ENCODE measurements at places on chromosomes 5 and 9.

DNA sequence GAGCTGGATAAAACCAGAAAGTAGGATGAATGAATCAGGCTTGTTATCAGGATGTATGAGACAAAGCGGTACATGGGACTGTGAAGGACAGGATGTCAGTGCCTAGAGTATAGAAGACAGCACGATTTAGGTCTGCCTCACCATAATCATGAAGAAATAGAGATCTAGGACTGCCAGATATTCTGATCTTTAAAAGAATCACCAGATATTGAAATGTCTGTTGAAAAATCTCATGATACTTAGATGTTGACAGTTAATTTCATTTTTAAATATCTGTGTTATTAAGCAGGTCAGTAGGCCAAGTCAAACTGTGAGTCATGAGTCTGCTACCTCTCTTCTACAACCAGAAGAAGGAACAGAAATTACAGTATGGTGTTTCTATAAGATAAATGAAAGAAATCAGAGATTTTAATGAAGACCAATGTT lies 65.0 kb downstream of the ST8SIA4 start:
- no peak for DNase-seq

GRCh38 chr5:6321078-6321477 lies 57.3 kb downstream of the MED10 start:
- DNase-seq: no peak

DNA sequence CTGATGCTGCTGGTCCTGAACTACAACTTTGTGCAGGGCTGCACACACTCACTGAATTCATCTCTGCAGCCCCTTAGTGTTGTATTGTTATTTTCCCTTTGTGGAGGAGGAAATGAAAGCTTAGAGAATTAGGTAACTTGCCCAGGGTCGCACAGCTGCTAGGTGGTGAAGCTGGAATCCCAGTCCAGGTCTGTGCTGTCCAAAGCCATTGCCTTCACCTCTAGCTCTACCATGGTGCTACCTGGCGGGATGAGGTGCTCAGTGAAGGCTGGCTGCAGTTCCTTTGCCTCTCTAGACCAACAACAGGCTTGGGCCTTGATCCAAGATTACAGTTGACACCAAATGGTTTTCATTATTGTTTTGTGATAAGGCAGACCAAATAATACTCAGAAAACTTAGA lies 177.8 kb upstream of the PITX1 start:
- DNase-seq: no peak

- DNase-seq: no peak
Measured at GRCh38 chr5:61981886-61982285, 324.1 kb upstream of the KIF2A start.

DNA sequence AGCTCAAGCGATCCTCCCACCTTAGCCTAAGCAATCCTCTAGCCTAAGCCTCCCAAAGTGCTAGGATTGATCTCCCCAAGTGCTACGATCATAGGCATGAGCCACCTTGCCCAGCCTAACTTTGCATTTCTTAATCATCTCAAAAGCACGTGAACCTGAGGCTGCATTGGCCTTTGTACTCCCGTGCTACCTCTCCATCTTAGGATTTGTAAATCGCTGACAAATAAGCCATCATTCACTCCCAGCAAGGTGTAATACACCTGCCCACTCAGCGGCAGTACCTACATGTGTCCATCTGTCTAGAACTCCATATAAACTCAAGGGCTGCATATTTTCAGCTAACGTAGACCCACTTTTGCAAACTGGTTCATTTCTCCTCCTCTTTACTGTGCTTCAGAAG lies 2.8 kb downstream of the ANKH start:
- no peak for DNase-seq

GRCh38 chr9:3855929-3856328 lies 330.1 kb upstream of the RFX3 start:
- no peak for DNase-seq

DNA sequence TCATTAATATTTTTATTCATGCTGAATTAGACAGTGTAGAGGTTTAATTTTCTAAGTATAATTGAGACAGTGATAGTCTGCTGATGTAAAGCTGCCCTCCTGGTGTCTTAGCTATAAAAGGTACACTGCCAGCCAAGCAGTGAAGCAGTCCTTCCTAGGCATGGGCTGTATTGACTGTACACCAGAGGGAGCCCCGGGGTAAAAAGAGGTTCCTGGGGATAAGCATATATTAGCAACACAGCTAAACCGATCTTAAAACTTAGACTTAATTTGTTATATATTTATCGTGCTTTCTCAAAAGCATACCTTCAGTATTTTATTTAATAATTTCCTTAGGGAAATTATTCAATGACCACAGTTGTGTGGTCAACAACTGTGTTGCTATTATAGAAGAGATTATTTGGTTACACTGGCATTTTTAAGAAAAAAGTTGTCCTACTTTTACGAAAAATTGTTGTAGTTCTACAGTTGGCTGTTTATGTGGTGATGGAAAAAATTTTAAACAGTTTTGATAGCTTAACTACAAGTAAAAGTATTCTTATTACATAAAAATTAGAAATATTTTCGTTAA lies 68.8 kb downstream of the ELL2 start:
- peak; percentile 44 for DNase-seq

DNA sequence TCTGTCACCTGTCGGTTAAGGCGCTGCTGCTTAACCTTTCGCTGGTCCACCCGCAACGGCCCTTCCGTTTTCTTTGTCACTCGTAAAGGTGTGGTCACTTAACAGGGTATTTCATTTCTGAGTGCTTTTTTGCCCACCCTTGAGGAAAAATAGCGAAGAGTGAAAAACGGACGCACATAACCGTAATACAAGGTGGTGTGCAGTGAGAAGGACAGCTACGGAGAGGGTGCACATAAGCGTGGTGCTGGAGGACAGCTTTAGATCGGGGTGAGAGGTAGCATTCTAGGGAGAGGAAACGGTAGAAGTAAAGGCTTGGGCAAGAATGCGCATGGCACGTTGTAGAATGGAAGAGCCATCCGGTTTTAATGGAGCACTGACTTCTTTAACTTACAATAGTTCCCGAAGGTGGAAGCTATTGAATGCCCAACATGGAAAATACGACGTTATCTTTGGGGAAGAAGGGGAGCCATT lies 761 bp downstream of the CCT5 start:
- no peak for DNase-seq

DNA sequence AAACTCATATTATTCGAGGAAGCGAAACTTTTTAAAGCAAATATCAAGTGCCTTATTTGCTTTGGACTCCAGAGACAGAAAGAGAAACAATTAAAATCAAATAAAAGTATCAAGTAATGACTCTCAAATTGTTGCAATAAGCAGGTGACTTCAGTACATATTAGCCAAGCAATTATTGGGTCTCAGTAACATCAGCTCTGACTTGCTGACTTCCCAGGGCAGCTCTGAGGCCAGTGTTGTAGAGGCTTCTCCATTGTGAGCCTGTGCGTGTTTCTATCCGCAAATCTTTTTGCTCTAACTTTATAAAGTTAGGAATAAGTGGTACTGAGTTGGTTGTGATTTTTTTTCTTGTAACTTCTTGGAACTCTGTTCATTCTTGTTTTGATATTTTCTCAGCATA lies 186.8 kb upstream of the PRLR start:
- no peak for DNase-seq
